Lower leg skin (tissue), 4 donors: ENCODE measurements at places on chromosomes 1 and 21.

- DNase-seq = no peak
These were observed 1332.2 kb upstream of the PRMT6 start for GRCh38 chr1:105724286-105724685.

DNA sequence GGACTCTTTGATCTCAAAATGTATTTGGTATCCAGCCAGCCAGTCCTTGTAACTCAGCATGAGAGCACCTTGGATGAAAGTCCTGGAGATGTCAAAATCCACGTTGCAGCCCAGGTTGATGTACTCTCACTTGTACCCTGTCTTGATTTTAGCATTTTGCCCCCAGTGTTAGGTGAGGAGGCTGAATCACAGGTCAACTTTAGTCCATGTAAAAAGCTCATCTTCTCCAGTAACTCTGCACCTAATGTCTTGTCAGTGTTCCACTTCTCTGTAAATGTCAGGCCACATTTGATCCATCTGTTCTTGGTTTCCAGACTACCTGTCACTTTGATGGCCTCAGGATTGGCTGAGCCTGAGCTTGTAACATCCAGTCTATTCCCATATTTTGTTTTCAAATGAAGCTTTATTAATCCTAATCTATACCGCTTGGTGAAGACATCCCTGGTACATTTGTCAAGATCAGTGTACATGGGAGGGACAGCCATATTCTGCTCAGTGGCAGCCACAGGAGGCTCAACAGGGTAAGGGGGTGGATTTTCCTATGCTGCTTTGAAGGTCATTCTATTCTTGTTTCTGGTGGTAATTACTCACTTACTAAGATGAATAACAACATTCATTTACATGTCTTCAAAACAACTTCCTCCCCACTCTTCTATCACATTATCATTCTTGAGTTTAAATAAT, 24.1 kb upstream of the FCRL3 start:
- DNase-seq = no peak

DNA sequence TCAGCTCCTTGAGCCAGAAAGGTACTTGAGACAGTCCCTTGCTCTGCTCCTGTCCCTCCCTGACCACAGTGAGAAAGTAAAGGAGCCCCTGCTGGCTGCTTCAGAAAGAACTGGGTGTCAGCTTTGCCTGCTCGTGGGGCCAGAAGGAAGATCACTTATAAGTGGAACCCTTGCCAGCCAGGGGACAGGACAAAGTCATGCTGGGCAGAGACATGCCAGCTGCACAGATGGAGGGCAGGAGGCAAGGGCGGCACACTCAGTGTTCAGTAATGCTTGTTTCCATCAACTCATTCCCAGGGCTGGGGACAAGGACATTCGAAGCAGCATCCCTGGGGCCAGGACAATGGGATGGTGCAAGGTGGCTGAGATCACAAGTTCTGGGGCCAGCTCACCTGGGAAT, 41.8 kb downstream of the NTPCR start:
- DNase-seq = peak; percentile 74

DNA sequence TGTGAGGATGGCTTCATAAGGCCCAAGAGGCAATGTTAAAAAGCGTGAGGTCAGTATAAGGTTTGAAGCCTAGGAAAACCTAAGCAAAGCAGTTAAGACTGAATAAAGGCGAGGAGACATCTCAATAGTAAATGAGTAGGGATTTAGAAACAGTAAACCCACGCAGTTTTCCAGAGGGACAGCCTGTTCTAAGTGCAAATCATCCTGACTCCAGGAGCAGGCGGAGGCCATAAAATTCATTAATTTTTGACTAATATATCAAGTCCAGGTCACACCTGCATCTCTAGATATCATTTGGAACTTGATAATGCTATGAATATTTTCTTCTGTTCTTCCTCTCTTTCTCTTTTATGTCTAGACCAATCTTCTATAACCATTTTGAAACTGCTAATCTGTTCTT, 597.0 kb upstream of the RGS18 start:
- no peak for DNase-seq

DNA sequence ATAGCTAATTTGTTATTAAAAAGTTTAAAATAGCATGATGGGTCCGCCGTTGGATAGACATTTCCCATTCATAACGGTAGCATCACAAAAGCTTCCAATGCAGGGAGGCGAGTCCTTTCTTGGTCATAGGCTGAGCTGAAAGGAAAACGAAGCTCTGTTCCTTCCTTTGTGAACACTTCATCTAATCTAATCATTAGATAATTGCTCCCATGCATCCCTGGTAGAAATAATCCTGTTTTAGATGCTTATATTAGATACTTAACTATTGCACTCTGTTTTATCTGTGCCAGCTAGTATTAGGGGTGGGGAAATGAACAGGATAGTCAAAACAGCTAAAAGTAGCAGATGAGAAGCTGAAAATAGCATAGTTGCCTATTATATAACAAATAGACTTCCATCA, 215.0 kb downstream of the SLC35F3 start:
- DNase-seq = no peak

GRCh38 chr1:67557696-67558448, 127.1 kb upstream of the GADD45A start:
- peak; percentile 70 for DNase-seq

DNA sequence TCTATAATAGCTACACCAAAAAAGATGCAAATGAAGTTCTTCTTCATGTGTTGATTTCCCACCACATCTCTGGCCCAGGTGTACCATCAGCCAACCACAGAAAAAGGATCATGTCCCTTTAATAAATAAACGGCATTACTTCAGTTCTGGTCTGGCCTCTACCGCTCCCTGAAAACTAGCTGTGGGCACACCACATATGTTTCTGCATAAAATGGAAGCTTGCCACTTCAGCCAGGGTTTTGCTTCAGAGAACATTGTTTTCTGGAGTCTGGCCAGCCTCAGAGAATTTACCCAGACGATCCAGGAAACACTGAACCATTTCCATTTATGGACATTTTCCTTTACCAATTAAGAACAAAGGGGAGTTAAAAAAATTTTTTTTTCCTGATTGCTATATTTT, 5.8 kb upstream of the LAMC2 start:
- DNase-seq = peak; percentile 78

- no peak for DNase-seq
These were observed 23.3 kb downstream of the SH3BP5L start for GRCh38 chr1:248802454-248802853.

- DNase-seq = no peak
These were observed 835 bp downstream of the UHMK1 start for GRCh38 chr1:162498496-162498810.

- no peak for DNase-seq
These were observed 71.4 kb downstream of the CD247 start for GRCh38 chr1:167446966-167447365.

DNA sequence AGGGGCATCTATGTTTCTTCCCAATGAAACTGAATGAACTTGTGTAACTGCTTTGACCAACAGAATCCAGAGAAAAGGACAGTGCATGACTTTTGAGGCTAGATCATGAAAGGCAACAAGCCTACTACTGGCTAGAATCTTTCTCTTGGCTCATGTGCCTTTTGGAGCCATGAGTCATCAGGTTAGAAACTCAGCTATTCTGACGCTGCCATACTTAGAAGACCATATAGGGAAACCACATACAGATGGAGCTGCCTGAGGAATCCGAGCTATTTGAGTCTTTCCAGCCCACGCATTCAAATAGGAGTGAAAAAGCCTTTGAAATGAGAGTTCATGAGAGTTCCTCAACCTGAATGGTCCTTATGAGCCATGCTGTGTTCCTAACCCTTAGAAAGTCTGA, 738.5 kb upstream of the CHRM3 start:
- DNase-seq = no peak
